ENCODE measurements at places on chromosomes 1 and 21. TPM values are rescaled to one million over a fixed set of nuclear protein-coding genes. Genes with fewer than 3 reads are reported as not detected.

DNA sequence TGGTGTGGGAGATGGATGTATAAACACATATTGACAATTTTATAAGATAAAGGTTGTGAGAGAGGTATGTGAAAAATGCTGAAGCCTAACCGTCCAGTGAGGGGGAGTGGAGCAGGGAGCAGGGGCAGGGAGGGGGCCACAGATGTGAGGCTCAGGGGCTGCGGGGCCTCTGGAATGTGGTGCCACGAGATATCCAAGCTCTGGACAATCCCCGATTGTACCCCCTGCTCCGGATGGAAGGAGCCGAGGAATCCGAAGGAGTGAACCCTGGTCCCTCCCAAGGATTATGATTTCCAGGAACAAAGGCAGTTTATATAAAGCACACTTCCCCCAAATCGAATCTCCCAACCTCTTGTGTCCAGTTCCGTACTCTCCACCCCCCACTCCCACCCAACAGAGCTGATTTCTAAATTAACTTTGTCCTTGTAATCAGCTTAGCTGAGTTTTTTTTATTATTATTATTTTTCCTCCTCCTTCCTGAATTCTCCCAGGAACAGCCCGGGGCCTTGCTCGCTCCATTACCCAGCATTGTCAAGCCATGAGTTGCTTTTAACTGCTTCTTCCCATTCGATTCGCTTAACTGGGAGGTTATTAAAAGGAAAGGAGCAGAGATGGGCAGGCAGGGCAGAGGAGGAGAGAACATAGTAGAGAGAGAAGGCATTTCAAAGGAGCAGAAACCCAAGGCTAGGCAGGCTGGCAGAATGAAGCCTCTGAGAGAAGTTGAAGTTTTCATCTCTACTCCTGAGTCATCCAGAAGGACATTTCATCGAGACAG lies 9.4 kb downstream of the KIRREL1 start:
- no peak for DNase-seq

The CFH gene
- 45.2 TPM for total RNA-seq

The NBPF4 gene
- not detected for total RNA-seq

DNA sequence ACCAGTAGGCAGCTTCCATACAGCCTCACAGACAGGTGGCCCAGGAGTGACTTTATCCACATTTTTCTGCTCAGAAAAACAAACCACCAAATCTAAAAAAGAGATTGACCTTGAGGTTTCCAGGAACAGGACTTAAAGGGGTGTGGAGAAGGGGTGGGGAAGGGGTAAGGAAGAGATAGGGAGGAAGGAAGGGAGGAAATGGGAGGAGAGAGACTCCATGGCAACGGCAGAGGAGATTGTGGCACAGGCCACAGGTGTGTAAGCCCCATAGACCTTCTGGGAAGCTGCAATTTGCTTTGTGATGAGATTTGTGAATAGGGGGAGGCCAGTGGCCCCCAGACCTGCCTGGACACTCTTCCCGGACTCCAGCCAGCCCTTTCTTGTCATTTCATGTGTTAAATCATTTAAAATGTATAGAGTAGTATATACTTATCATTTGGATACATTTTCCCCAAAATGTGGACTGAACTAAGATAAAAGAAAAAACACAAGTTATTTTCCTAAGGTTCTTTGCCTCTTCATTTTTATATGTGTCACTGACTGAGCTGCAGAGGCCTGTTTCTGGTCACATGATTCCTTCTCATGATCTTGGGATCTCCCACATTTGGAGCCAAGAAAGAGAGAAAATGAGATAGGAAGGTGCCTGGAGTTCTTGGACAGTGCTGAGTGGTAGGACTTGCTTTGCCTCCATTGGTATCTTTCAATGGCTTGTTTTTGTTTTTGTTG lies 55.5 kb downstream of the CLIC6 start:
- no peak for DNase-seq
